Activated CD8-positive, alpha-beta memory T cell treated with anti-CD3 and anti-CD28 coated beads for 4 hours (primary cell): ENCODE measurements at places on chromosomes 6 and 20.

GRCh38 chr6:30615219-30615957 lies 1.7 kb downstream of the PPP1R10 start:
- no peak for DNase-seq

- no peak for DNase-seq
Observed at GRCh38 chr6:26459023-26459810, 1.5 kb downstream of the BTN2A1 start.

GRCh38 chr20:7257692-7258466 lies 490.4 kb downstream of the BMP2 start:
- DNase-seq: no peak

DNA sequence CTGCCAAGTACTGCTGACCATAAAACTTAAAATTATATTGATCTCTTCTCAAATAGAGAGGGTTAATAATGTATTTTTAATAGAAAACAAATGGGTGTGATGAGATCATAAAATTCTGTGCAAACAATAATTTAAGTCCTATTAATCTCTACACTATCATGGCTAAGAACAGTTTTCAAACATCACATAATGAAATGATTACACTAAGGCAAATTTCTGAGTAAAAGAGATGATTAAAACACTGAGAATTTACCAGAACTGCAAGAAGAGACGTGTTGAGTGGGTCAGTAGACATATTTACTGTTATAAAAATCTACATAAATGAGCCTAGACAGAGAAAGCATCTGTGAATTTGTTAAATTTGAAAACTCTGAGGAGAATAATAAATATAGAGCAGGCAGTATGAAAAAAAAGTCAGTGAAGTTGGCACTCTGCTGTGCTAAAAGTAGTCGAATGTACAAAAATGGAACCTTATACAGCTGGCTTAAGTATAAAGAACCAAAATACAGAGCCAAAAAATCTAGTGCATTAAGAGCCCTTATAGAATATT lies 302.6 kb upstream of the MANEA start:
- DNase-seq: no peak

GRCh38 chr6:138508676-138508988 lies 9.3 kb upstream of the NHSL1 start:
- no peak for DNase-seq

- no peak for DNase-seq
Observed at GRCh38 chr6:45054610-45055009, 273.5 kb upstream of the RUNX2 start.

DNA sequence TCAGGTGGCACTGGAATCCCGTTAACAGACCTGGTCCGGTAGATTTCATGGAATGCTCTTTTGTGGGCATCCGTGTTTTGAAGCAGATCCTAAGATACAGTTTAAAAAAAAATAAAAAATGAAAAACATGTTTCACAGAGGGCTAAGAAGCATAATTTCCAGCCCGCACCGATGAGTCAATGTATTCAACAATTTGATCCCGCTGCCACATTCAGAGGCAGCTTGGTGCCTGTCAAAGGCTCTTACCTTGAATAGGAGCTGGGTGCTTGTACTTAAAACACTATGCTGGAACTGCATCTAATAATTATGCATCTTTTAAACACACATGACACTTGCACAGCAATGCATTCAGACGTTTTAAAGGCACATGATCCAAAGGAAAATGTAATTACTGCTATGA lies 164.8 kb downstream of the SYNE1 start:
- DNase-seq: no peak

DNA sequence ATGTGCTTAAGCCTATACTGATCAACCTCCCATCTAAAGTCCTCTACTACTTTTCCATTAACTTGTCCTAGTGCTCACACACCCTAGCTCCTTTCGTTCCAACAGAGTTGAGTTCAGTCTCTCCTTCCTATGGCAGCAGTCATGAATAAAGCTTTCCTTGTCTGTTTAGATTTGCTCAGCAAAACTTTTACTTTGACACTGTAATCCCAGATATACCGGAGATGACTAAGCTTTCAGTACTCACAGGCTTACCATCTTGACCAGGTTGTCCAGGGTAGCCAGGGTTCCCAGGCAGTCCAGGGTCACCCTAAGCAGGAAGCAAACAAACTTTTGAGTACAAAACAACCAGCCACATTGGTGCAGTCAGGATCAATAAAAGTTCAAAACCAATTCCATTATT lies 90.7 kb downstream of the COL21A1 start:
- no peak for DNase-seq

- no peak for DNase-seq
Observed at GRCh38 chr20:48788486-48789072, 39.2 kb downstream of the PREX1 start.

GRCh38 chr20:64079273-64080012 lies at the start of gene RGS19:
TSS of gene RGS19 (minus strand) at chr20:64079518. CDS start at chr20:64076886, 2,632 bp downstream.
- DNase-seq: no peak

- no peak for DNase-seq
Observed at GRCh38 chr6:90508753-90509152, 78.1 kb downstream of the MAP3K7 start.

- no peak for DNase-seq
Observed at GRCh38 chr6:25179051-25179778, 100.0 kb upstream of the CARMIL1 start.
